CD4-positive, alpha-beta T cell (primary cell): ENCODE measurements at places on chromosomes 12 and 14.
A peak's percentile ranks its signal among the peaks of the same experiment; 100 is the strongest.

DNA sequence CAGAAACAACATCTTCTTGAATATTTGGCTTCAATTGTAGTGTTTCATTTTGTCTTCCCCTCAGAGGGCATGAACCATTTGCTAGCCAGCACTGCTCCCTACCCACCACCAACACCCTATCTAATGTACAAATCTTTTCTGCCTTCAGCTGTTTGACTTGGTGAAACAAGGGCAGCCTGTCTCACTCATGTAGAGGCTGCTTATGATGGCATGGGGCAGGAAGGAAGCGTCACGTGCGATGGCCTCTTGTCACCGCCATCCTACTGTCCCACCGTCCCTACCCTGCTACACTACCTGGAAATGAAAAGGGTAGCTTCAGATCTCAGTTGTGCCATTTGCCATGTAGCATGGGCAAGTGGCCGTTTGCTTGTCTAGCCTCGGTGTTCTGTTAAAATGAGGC, 29.9 kb upstream of the LRTM2 start:
- no peak for DNase-seq

GRCh38 chr12:113207613-113208040, 13.6 kb upstream of the TPCN1 start:
- no peak for DNase-seq

- DNase-seq: no peak
These were observed 179.8 kb downstream of the GALC start for GRCh38 chr14:87813211-87813610.

DNA sequence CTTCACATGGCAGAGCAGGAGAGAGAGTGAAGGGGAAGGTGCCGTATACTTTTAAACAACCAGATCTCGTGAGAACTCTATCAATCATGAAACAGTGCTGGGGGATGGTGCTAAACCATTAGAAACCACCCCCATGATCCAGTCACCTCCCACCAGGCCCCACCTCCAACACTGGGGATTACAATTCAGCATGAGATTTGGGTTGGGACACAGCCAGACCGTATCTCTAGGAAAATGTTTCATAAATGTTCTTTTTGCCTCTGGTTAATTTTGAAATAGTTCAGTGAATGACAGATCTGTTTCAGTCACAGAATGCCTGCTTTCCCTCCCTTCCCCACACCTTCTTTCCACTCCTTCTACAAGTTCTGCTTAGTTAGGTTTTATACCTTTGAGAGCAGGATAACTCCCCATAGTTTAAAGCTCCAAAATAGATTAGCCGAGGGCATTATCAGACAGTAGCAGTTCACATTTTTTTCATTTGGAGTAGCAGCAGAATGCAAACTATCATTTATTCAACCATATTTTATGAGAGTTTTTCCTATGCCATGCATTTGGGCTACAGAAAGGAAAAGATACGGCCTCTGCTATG, 27.1 kb downstream of the PELI2 start:
- no peak for DNase-seq

GRCh38 chr14:68547305-68548193, 245.3 kb downstream of the ZFP36L1 start:
- no peak for DNase-seq

DNA sequence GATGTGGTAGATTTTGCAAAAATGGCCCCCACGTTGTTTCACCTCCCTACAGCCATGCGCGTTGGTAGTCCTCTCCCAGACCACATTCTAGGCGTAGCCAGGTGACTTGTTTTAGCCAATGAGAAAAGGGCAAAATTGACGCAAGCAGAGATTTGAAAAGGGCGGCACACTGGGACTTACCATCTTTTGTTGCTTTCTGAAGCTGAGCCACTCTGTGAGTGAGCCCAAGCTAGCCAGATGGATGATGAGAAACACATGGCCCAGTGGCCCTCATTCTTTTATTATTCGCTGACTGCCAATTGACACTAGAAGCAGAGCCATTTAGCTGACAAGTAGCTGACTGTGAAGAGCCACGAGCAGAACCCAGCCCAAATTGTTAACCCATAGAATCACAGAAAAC, 142.0 kb upstream of the GZMB start:
- no peak for DNase-seq

DNA sequence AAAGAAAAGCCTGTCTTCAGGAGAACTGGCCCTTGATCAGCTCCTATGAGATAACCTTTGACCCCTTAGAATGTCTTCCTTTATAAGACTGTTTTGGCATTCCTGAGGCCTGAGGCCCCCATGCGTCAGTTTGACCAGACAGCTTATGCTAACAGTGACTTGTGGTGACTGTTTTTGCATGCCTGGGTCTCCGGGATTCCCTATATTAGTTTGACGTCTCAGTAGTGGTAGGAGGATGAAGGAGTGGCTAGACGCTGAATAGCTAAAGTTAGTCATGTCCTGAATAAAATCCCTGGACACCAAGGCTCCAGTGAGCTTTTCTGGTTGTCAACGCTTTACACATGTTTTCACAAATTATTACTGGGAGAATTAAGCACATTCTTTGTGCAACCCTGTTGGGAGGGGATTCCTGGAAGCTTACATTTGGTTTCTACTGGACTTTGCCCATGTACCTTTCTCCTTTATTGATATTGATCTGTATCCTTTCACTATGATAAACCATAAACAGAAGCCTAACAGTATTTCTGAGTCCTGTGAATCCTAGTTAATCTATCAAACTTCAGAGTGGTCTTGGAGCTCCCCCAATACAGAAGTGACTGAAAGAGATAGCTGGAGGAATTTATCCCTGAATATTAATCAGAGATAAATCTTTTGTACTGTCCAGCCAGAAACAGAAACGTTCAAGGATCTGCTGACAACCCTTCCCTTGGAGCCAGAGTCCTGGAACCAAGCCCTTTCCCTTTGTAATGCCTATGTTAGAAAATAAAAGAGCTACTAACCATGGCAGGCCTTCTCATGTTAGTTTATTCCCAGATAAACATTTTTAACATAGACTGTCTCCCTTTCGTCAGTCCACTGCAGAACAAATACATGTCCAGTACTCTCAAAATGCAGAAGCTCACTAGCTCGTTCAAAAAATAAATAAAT, 479.2 kb downstream of the RPS29 start:
- no peak for DNase-seq

DNA sequence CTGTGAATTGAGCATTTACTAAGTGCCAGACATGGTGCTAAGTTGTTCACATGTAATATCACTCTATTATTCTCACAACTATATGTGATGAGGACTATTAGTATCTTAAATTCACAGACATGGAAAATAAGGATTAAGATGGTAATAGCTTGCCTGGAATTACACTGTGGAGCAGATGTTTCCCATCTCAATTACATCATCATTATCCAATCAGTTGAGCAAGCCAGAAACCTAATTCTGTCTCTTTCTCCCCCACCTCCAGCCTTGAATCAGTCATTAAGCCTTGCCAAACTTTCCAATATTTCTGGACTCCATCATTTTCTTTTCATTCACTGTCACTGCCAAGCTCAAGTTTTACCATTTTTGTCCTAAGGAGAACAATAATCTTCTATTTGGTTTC, 287.8 kb upstream of the KITLG start:
- DNase-seq: no peak

- DNase-seq: no peak
These were observed 18.9 kb downstream of the DYRK2 start for GRCh38 chr12:67667276-67668073.

GRCh38 chr12:109763201-109763841, 49.7 kb downstream of the FAM222A start:
- DNase-seq: peak; percentile 28

DNA sequence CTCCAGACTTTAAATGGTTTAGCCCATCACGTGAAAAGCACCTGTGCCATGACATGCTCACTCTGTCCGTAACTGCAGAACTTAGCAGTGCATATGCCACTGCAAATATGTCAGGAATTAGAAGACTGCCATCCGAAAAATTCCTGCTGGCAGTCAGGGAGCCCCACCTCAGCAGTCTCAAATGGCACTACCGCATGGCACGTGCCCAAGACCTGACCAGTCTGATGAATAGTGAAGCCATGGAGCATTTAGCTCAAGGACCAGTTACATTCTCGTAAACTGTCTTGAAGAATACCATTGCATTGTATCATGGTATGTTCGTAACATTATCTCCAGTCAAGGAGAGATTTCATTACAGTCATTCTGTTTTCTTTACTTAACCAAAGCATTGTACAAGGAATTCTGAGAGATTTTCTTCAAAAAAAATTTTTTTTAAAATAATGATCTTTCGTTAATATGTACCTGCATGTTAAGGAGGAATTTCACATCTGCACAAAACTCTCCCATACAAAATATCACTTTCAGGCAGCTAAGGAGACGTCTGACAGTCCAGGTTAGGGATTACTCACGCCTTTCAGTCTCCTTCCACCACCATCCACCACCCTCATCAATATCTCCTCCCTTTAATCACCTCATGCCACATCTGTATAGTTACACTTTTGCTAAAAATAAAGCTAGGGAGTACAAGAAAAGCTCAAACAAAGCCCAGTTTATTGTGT, 138.5 kb downstream of the ANO2 start:
- no peak for DNase-seq

DNA sequence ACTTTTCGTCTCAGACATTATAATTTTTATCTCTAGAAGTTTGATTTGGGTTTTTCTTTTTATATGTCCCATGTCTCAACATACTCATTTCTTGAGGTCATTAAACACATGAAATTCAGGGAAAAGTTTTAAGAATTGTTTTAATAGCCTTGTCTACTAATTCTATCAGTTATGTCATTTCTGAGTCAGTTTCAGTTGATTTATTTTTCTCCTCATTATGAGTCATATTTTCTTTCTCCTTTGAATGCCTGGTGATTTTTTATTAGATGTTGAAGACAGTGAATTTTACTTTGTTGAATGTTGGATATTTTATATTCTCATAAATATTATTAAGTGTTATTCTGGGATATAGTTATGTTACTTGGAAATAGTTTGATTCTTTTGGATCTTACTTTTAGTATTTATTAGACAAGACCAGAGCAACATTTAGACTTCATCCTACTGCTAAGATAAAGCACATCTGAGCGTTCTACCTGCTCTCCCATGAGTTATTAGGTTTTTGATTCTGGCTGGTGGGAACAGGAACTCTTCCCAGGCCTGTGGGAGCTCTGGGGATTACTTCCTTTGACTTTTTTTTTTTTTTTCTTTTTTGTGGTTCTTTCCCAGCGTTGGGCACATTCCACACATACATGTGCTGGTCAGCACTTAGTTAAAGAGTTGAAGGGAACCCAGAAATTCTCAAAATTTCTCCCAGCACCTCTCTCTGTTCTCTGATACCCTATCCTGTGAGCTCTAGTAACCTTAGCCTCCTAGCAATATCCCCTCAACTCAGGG, 1157.7 kb downstream of the BCL11B start:
- no peak for DNase-seq

GRCh38 chr12:30286345-30286926, 409.2 kb downstream of the IPO8 start:
- DNase-seq: no peak

DNA sequence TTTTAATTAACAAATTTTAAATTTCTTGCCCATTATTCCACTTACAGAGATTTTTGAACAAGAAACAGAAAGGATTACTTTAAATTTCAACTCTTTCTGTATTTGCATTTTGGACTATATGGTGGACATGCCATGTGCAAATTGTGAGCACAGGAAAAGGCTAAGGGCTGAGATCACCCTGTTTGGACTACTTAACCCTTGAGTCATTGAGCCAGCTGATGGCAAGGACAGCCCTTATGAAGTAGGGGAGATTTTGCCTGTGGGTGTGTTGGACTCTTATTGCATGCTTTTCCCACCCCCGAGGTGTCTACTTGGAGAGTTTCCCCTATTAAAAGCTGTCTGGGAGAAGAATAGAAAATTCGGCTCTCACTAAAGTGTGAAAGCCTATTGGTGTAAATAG, 17.2 kb downstream of the DERA start:
- no peak for DNase-seq

- DNase-seq: no peak
These were observed 47.8 kb downstream of the HECTD1 start for GRCh38 chr14:31159682-31160296.

GRCh38 chr12:47414511-47414910, 291.3 kb downstream of the RPAP3 start:
- DNase-seq: no peak

- no peak for DNase-seq
These were observed 77.0 kb upstream of the FOXN3 start for GRCh38 chr14:89493877-89494634.

GRCh38 chr12:6386491-6386890, 2.5 kb downstream of the LTBR start:
- DNase-seq: no peak

DNA sequence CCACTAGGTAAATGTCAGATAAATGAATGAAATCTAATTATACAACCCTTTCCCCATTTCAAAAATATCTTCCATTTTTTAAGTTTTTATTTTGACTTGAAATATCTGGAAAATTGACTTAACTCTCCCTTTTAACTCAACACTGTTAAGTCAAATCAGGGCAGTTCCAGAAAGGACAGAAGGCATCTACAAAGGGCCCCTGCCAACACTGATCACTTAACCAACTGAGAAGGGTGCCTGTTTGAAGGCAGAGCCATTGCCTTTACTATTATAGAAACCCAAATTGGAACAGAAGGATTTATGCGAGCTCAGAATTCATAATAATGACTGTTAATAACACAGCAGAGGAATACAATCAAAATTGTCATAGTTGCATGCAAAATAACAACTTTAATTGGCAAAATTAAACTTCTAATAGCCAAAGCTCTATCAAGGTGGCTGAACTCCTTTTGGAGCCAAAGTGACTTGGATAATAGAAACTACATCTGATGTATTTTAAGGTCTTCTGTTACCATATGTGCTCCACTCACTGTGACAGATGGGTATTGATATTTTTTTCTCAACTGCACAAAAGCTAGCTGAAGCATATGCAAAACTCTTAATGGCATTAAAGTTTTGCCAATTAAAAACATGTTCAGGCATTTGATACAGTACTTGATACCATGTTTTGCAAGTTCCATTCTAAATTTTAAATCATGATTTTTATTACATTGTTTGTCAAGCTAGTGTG, 383.8 kb downstream of the NOVA1 start:
- no peak for DNase-seq

DNA sequence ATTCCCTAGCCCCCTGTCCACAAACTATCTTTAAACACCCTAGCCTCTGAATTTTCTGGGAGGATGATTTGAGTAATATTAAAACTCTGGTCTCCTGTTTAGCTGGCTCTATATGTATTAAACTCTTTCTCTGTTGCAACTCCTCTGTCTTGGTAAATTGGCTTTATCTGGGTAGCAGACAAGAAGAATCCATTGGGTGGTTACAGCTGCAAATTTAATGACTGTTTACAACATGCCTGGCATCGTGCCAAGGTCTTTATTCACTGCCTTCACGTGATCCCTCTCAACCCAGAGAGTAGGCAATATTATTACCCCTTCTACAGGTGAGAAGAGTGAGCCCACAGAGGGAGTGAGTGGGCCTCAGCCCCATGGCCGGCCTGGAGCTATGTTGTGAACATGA, 77.8 kb upstream of the MYL2 start:
- DNase-seq: no peak
